ENCODE measurements at places on chromosomes 7 and 10. TPM values are rescaled to one million over a fixed set of nuclear protein-coding genes. Genes with fewer than 3 reads are reported as not detected.

- DNase-seq = peak; percentile 71
These were observed 6.0 kb downstream of the PARD3 start for GRCh38 chr10:34808801-34809745.

DNA sequence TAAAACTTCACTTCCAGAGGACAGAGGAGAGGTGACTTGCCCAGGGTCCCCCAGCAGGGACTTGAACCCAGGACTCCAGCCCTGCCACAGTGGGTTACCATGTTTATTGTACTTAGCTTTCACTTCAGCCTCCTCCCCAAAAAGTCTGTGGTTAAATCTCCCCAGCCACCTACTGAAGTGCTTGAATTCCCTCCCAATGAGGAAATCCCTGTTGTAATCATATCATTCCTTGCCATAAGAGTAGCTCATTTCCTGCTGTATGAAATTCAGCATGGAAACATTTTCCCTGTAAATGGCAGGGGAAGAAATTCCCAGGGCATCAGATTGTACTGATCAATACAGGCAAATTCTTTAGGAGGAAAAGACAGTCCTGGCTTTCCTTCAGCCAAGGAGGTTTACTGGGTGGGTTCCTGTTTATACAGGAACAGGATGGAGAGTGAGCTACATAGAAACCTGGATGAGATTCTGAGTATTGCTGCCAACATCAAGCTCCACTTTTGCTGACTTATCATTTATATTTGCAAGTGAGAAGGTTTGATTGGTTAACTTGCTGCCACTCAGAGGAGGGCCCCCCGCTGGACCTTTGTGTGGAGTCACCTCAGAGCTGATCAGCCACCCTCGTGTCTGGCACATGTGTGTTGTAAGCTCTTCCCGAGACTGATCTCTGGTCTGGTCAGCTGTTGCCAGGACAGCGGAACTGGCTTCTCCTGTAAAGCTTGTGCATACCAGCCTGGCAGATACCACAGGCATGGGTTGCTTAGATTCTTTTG, 16.4 kb upstream of the PDZD8 start:
- DNase-seq = peak; percentile 39

DNA sequence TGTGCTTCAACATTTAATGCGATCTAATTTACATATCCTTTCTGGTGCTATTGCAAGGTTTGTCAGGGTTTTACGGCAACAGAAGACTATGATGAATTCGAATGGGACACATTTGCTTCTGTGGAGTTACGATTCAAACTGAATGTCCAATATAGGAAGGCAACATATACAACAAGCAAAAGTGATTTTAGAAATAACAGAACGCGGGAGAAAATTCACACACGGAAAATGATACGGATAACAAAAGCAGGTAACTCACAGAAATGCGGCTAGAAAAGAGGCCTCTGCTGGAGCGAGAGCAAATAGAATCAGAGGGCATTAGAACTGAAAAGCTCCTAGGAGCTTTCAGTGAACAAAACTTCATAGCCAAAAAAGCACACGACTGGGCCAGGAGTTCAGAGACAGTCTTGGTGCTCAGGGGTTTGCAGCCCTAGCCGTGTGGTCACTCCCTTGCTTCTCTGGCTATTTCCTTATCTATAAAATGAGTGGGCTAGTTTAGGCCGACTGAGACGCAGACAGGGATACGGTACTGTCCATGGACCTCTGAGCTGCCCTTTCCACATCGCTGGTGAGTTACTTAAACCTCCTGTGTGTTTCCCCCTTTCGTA, 557 bp upstream of the TAX1BP1 start:
- peak; percentile 73 for DNase-seq

DNA sequence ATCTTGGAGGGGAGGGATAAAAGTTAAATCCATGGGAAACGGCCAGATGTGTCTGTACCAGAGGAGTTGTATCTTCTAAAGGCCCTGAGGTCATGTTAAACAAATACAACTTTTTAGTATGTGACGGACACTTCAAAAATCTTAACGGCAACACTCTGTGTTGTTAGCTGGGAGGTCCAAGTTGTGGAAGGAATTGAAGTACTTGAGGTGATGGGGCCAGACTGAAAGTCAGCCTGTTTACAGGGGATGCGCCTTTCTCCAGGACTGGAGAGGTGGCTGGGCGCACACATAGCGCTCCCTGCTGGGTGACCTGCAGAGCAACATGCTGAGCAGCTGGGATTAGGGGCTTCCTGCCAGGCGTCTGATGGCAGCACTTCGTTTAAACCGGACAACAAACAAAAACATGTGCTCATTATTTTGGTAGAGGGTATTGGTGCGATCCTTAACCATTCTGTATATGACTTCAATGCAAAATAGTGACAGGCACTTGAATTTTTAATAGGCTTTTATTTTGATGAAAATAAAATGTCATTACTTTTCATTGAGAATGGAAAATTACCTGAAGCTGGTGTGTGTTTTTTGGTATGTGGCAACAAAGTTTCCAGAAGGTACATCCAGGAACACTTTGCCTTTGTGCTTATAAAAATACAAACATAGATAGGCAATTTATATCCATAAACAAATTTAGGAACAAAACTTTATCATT, 198.2 kb downstream of the MLLT10 start:
- peak; percentile 68 for DNase-seq

GRCh38 chr10:21510241-21511094, 15.0 kb downstream of the SKIDA1 start:
- DNase-seq = no peak

- no peak for DNase-seq
These were observed 290.0 kb upstream of the MKI67 start for GRCh38 chr10:128416231-128416630.

DNA sequence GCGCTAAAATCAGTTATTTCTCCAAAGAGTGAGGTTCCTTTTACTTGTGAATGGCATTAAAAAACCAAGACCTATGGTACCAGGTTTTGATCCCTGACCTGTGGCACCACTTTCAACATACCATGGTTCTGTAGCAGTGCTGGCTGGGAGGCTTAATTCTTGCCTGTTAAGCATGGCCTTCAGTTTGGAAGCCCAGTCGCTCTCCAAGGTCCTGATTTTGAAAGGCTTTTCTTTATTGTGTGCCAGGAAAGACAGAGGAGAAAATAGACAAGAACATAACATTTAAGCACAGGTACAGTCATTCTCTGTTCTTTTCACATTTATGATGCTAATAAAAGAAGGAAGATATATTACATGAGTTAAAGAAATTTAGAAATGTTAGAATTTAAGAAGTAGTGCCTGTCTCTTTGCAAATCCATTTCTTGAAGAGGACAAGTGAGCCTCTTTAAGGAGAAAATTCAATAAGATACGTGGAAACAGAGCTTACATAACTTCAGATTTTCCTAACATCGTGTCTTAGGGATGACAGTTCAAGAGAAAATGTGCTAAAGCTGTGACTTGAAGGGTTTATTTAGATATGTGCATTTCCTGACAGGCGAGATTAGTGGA, 357.6 kb downstream of the DPP6 start:
- DNase-seq = peak; percentile 32

GRCh38 chr7:8387551-8388256, 45.7 kb upstream of the NXPH1 start:
- no peak for DNase-seq

DNA sequence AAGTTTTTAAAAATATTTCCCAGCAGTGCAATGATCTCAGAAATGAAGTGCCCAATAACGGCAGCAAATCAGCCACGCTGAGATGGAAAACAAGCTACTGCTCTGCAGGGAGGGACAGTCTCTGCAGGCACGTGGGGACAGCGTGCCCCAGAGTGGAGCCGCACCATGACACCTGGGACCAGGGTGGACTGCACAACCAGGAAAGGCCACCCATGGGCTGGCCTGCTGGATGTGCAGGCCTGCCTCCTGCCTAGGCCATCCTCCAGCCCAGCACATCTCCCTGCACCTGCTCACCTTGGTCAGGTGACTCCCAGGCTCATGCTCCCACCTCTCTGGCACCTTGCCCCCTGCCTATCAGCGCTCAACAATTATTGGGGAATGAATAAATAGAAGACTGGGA, 80.4 kb downstream of the VSTM4 start:
- no peak for DNase-seq

DNA sequence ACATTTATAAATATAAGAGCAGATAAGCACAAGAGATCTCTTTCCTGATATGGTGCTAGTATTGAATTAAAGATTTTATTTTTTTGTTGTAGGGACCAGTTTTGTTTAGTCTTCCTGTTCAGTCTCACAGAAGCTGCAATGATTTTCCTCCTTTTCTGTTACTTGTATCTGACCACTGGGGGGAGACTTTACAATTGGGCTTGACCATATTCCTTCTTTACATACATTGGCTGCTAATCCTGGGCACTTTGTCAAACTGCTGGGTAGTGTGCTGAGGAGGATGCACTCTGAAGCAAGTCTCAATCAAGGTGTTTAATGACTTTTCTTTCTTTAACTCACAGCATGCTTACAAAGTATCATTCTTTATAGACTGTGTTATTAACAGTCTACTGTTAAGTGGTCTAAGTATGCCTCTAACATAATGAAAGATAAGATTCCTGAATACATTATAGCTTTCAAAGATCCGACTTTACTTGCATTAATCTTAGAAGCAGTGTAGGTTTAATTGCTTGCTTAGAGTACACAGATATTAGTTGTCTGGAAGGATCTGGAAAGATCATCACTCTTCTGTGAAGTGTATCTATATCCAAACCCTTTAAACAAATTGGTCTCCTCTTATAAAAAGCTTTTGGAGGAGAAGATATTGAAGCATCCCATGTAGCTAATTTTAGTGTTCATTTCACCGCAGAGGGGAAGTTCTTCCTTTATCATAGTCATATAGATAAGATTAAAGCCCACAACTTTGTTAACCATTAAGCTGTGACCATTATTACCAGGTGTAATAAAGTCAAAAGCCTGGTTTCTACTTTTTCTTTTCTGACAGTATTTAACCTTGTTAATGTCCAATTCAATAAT, 3.1 kb downstream of the PALS2 start:
- peak; percentile 77 for DNase-seq

DNA sequence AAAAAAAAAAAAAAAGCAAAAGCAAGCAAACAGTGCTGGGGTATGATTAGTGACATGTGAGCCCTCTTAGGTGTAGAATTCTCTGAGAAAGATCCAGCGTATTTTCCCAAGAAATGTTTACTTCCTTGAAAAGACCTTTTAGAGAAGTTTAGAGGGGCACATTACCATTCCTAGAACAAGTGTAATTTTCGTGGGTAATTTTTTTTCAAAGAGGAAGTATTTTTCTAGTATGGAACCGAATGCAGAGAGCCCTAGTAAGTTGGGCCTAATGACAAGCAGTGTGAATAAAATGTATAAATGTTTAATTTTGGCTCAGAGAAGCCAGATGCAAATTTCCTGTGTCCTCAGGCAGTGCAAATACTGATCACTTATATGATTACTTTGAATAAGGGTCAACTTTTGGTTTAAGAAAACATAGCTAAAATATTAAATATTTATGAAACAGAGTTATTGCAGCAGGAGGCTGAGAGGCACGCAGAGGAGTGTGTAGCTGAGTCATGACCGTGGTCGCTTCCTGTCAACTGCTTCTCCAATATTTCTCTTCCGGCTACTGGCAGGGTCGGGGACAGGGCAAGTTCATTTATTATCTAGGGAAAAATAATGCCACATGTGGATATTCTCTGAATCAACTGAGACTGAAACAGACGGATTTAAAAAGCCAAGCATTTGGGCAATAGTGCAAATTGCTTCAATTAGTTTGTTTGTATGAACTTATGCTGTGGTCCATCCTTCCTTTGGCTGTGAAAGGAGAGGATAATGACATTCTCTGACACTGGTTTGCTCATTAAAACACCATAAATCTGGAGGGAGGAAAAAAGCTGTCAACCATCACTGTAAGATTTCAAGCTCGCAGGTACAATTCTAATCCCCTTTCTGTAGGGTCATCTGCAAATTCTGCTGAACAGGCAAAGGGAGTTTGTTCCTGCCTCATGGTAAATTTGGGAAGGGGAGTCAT, 495.2 kb downstream of the GLRX3 start:
- no peak for DNase-seq

DNA sequence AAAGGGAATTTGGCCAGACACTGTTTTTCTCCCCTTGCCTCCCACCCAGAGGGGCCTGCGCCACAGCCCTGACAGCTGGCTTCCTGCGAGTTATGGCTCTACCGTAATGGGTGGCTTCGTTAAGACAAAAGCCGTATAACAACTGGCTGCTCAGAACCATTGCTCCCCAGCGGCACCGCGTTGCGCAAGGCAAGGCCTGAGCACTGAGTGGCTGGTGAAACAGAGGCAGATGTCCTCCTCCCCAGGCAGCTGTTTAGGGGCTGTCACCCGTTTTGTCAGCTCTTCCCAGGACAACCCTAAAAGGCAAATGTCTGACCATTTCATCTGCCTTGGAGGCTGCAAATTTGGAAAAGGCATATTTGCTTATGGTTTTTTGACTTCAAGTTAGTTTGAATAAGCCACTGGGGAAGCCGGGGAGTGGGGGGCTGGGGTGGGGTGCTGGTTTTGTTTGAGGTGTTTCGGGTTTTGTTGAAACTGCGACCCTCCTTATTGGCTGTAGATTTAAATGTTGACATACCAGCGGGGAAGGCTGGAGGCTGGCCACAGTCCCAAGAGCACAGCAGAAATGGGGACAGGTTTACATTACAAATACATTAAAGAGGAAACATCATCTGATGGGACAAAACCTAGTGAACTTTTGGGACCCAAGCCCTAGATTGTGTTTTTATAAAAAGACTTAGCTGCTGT, 681 bp upstream of the SPOCK2 start:
- no peak for DNase-seq

GRCh38 chr10:33142295-33142694, 184.3 kb upstream of the ITGB1 start:
- no peak for DNase-seq

- peak; percentile 55 for DNase-seq
These were observed 597 bp downstream of the APBB1IP start for GRCh38 chr10:26438534-26439341.

DNA sequence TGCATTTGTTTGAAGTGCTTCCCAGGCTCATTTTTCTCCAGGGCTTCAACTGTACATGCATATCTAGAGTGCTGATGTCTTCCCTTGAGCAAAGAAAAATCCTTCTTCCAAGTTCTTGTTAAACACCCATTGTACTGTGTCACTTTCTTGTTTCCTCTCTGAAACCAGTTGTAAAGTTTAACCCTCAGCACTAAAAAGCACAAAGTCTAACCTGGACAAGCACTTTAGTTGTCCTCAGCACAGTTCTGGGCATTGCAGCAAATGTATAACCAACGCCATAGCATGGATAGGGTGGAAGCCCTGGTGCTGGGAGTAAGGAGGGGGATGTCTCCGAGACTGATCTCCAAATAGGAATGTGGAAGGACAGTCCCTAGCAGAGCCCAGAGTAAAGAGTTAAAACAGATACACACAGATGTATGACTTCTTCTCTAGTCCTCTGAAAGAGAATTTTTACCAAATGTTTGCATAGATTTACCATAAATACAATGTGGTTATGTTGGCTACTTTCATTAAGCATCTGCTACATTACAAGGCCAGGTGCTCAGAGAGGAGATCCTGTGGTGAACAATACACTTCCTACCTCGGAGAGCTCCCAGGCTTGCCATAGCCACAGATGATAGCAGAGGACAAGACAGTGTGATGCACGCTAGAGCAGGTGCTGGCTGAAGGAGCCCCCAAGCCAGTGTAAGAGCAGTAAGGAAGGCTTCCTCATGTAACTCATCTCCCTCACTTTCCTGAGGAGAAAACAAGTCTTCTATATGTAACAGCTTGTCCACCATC, 57.0 kb downstream of the DNAJC12 start:
- no peak for DNase-seq

- no peak for DNase-seq
These were observed 52.6 kb downstream of the EVX1 start for GRCh38 chr7:27295236-27295635.

GRCh38 chr7:44196450-44196872, 4.3 kb upstream of the YKT6 start:
- peak; percentile 74 for DNase-seq

Gene TET1
- total RNA-seq = 6.1 TPM

Gene FBXO24
- total RNA-seq = 0.49 TPM

Gene TAS2R41
- total RNA-seq = not detected

Gene SMO
- 0.29 TPM for total RNA-seq

Gene CROT
- total RNA-seq = 13.9 TPM

Gene MUC12
- total RNA-seq = 5.6 TPM

Gene EPHB6
- total RNA-seq = not detected

Data from RPMI7951 (cell line).